ENCODE measurements at places on chromosomes 12 and 14.
A peak's percentile ranks its signal among the peaks of the same experiment; 100 is the strongest.

GRCh38 chr14:38238878-38239277 lies 17.0 kb downstream of the CLEC14A start:
- no peak for DNase-seq

GRCh38 chr12:74489543-74489942 lies 48.1 kb upstream of the ATXN7L3B start:
- DNase-seq, result no peak

- no peak for DNase-seq
Measured at GRCh38 chr14:68871392-68871791, 78.5 kb upstream of the ZFP36L1 start.

GRCh38 chr12:65892841-65893251 lies 68.6 kb downstream of the HMGA2 start:
- DNase-seq, result no peak

DNA sequence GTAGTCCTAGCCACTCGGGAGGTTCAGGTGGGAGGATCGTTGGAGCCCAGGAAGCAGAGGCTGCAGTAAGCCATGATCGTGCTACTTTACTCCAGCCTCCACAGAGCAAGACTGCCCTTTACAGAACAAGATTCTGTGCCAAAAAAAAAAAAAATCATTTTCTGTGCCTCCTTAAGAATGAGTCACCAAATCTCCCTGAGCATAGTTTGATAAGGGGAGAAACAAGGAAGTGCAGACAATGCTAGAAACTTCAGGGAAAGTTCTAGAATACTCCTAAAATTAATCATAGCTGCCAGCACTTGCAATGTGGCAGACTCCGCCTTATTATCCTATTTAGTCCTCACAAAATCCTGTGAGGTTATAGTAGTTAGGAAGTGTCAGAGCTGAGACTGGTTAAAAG lies 74.5 kb downstream of the KCNK10 start:
- no peak for DNase-seq

- DNase-seq, result no peak
Measured at GRCh38 chr12:95243497-95244183, 26.0 kb downstream of the VEZT start.

- DNase-seq, result no peak
Measured at GRCh38 chr12:5094551-5094950, 50.9 kb downstream of the KCNA5 start.

GRCh38 chr14:53790731-53791500 lies 165.7 kb downstream of the BMP4 start:
- DNase-seq, result no peak

GRCh38 chr12:47604221-47604873 lies 101.5 kb downstream of the RPAP3 start:
- no peak for DNase-seq

- no peak for DNase-seq
Measured at GRCh38 chr12:82411546-82412230, 53.4 kb downstream of the METTL25 start.

GRCh38 chr14:80017795-80018194 lies 193.5 kb downstream of the DIO2 start:
- DNase-seq, result no peak

DNA sequence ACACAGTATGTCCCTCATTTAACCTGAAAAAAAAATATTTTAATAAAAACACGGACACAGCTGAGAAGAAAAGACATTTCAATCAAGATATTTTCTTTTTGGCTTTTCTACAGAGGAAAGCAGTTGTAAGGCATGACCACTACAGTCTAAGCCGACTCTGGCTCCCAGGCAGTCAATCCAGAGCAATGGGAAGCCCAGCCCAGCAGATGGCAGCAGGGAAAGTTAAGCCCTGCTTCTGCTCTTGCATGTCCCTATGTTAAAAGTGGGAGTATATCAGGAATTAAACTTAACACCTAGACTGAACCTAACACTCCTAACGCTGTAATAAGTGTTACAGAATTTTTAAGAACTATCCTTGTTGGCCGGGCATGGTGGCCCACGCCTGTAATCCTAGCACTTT lies 19.5 kb upstream of the HAL start:
- DNase-seq, result no peak

DNA sequence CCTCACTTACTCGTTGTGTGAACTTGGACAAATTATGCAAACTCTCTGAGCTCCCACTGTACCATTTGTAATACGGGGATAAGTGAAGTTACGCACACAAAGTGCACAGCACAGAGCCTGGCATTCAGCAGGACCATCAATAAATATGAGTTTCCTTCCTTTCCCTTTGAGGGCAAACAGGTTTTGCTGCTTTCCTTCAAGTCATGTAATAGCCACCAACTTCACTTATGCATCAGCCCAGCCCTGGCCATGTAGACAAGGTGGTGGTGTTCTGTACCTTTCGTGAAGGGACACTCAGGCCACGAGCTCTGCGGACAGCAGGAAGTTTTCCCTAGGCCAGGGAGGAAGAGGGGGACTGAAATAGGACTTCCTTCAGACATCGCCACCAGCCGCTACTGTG lies 272.7 kb downstream of the CACNA1C start:
- no peak for DNase-seq

- DNase-seq, result no peak
Measured at GRCh38 chr14:20093442-20093841, 17.1 kb upstream of the OR4K17 start.

DNA sequence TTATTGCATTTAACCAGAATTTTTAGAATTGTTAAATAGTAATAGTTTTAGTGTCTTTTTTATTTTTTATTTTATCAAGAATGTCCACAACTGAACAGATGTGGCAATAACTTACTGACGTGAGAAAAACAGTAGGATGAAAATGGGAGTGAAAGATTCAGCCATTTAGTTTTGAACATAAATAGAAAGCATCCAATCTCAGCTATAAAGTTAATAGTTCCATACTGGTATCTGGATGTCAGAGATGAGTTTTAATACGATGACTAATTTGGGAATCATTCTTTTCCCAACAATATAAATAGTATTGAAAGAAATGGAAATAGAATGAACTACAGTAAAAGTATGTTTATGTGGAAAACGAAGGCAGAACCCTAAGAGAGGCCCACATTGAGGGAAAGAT lies 159.4 kb downstream of the EPS8 start:
- DNase-seq, result no peak

DNA sequence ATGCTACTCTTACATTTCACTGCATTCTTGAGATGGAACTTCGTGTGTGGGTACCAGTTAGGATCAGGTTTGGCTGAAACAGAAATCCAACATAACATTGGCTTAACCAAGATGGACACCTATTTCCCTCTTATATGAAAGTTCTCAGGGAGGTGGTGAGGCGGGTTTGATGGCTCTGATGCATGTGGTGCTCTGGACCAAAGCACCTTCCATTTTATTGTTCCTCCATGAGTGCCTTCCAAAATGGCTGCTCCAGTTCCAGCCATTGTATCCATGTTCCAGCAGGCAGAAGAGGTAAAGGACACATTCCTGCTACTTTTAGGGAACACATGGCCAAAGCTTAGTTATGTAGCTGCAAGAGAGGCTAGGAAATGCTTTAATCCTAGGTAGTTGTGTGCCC lies 29.6 kb downstream of the BRI3BP start:
- DNase-seq, result no peak

- no peak for DNase-seq
Measured at GRCh38 chr14:39339003-39339402, 93.2 kb downstream of the FBXO33 start.

DNA sequence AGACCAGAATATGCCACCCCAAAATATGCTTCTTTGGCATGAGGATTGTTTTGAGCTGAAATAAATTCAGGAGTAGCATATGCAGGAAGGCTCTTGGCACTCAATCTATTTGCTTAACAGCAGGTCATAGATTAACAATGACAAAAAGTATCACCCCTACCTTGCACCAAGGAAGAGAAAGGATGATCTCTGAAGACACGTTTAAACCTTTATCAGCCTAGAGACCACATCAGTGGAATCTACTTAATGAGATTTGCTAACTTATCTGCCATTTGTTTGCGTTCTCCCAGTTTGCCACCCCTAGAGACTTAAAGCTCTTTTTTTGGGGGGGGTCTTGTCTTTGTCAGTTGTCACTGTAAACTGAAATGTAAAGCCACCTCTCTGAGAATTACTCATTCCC lies 1278.7 kb upstream of the USP15 start:
- DNase-seq, result no peak

- DNase-seq, result no peak
Measured at GRCh38 chr12:47884501-47884900, 20.3 kb downstream of the VDR start.

DNA sequence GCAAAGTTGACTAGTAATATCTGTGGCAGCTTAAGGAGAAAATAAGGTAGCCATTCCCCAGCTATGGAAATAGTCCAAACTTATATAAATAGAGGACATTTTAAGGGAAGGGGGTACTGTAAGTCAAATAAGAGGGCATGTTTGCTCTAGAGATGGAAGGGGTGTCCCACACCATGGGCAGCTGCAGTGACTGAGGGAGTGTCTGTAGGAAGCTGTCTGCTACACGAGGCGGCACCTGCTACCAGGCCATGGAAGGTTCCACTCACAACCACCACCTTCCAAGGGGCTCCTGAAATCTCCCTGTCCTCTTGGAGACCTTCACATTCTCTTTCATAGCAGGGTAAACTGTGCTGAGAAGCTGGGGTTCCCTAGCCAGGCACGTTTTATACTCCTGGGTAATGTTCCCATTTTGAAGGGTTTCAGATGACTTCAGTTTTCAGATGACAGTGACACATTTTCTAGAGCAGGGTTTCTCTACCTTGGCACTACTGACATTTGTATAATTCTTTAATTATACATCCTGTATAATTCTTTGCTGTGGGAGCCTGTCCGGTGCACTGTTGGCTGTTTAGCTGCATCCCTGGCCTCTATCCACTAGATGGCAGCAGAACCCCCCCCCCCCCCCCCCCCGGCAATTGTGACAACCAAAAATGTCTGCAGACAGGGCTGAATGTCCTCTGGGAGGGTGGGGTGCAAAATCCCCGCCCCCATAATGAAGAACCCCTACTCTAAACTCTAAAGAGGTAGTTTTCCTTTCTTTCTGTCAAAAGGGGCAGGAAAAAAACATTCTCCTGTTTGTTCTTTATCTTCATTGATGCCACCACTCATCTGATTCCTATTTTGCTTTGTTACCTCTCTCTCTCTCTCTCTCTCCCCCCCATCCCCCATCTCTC lies 11.6 kb upstream of the SMCO2 start:
- peak; percentile 1 for DNase-seq

- DNase-seq, result no peak
Measured at GRCh38 chr12:111597831-111598636, 1.1 kb downstream of the ATXN2 start.

GRCh38 chr14:99737956-99738667 lies 54.0 kb downstream of the CYP46A1 start:
- no peak for DNase-seq

DNA sequence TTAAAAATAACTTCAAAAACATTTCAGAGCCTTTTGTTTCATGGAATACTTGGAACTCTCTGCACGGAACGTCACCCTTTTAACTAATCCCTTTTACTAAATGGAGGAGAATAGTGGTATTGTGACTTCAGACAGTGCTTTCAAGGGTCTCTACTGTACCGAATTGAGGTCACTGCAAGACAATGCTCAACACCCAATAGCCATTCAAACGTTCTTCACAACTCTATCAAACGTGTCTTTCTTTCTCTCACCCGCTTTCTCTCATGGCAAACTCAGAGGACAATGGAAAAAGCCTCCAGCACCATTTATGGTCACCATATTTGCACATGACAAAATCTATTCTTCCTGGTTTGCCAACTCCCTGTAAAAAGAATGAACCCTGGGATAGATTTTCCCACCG lies 132.1 kb upstream of the SOX5 start:
- no peak for DNase-seq

DNA sequence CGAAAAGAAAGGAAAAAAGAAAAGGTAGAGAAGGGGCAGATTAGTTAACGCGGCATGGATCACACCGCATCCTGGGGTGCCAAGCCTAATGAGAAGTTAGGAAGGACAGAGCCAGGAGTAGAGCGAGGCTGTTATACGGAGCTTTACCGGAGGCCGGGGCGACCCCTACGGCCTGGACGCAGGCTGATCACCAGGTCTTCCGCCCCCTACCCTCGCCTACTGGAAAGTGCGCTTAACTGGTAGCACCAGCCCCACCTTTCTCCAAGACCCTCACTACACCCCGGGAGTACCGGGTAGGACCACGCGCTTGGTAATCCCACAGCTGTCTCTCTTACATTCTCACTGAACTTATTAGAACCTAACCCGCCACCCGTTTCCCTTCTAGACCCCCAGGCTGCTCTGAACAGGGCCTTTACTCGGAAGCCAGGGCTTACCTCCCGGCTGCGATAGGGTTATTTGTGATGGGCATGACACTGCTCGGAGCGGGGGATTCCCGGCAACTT lies 33.8 kb downstream of the WBP11 start:
- no peak for DNase-seq

GRCh38 chr12:66052988-66053615 lies 77.4 kb downstream of the LLPH start:
- DNase-seq, result no peak

GRCh38 chr14:74988131-74988530 lies 14.6 kb upstream of the EIF2B2 start:
- no peak for DNase-seq

Measured in activated naive CD4-positive, alpha-beta T cell (primary cell).